Right ventricle myocardium superior (tissue), 1 donor: ENCODE measurements at places on chromosomes 7 and 10. TPM values are rescaled to one million over a fixed set of nuclear protein-coding genes. Genes with fewer than 3 reads are reported as not detected.

DNA sequence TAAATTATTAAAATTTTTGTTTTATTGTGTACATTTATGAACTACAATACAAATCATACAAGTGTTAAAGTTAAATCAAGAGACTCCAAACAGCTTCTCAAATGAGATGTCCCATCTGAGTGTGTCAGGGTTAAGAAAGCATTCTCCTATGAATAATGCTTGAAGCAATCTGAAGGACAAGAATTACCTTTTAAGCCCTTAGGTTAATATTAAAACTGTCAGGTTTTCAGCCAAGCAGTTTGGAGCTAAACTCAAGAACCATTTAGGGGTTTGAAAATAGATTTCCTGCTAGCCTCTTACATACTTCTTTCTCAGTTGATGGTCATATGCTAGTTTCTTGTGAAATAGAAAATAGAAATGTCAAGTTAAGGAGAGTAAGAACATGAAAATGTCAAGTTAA, 38.3 kb downstream of the LIPJ start:
- no peak for DNase-seq

CHST15 gene
- total RNA-seq = 3.0 TPM

- no peak for DNase-seq
Measured at GRCh38 chr10:78450807-78451485, 417.3 kb downstream of the RPS24 start.

DNA sequence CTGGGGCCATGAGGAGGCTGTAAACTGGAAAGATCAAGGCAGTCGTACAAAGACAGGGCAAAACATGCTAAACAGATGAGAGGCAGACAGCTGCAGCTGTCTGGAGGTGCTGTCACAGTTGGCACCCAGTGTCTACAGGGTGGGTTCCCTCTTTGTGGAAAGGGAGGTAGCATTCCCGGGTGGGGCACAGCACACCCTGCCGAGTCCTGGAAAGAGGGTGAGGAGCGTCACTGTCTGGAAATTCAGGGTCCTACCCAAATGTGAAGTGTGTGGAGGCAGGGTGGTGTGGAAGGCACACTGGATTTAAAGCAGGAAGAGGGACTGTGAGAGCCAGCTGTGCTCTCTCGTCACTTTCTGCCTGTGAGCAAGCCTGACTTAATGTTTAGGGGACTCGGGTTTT, 356.2 kb downstream of the SDK1 start:
- no peak for DNase-seq

DNA sequence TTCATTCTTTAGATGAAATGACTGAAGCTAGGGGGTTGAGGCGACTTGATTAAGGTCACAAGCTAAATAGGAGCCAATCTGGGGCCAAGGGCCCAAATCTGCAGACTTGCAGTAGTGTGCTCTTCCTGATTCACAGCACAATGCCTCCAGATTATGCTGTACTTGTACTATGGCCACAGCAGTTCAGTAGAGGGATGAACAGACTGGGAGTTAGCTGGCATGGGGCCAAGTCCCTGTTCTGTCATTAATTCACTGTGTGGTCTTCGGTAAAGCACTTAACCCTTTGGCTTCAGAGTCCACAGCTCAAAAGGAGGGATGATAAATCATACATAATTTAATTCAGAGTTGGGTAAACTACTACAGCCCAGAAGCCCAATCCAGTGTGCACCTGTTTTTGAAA, 196.8 kb downstream of the XPNPEP1 start:
- DNase-seq = no peak

NANOS1 gene
- total RNA-seq = 10.0 TPM

DNA sequence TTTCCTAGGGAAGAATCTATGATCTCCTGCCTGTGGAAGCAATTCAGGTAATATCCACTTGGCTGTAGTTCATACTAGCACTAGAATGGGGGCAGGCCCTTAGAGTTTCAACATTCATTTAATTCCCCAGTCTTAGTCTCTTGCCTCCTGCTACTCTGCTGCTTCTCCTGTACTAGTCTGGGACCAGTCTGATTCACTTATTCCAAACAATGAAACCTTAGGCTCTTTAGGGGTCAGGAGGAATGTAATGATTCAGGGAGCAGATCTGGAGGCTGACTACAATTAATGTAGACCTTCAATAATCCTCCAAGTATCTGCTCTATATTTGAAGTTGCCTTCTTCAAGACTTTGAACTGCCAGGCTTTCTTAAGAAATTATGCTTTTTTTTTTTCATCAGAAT, 101.8 kb downstream of the GNAT3 start:
- no peak for DNase-seq
